ENCODE measurements at places on chromosomes 2 and 18.

- DNase-seq = no peak
Observed at GRCh38 chr18:3453540-3454364, 3.8 kb downstream of the TGIF1 start.

- DNase-seq = no peak
Observed at GRCh38 chr2:72144274-72144631, 3.4 kb downstream of the CYP26B1 start.

- no peak for DNase-seq
Observed at GRCh38 chr2:3780477-3781402, 77.4 kb downstream of the DCDC2C start.

DNA sequence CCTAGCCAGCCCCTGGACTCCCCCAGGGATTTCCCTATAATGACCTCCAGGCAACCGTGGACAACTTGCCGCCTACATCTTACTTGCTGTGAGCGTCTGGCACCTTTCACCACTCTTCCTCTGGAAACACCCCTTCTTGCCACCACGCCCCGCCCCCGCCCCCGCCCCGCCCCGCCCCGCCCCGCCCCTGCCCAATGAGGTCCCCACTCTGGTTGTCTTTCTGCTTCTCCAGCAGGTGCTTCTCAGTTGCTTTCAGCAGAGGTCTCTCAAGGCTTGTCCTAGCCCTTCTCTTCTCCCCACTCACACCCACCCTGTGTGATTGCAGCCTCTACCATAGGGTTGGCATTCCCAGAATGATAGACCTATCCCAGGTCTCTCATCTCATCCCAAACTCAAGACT, 214.5 kb downstream of the EN1 start:
- DNase-seq = no peak

GRCh38 chr2:176685908-176686307, 416.7 kb downstream of the MTX2 start:
- DNase-seq = no peak

DNA sequence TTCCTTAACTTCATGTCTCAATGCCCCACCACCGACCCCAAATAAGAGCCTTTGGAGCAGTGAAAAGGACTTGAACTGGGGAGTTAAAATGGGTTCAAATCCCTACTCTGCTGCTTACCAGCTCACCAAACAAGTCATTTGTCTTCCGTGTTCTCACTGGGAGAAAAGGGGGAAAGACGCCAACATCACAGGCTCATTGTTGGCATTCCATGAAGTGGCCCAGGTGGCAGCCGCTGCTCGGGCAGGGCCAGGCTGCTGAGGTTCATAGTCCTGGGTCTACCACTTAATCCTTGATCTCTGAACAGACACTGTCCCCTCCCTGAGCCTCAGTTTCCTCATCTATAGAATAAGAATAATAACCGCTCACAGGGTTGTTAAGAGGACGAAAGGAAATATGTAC, 103.0 kb downstream of the APOB start:
- no peak for DNase-seq

GRCh38 chr2:46062637-46063412, 234.4 kb upstream of the EPAS1 start:
- peak; percentile 51 for DNase-seq

- no peak for DNase-seq
Observed at GRCh38 chr2:7878786-7879482, 802.9 kb upstream of the ID2 start.

GRCh38 chr18:32438173-32438572, 32.5 kb downstream of the GAREM1 start:
- no peak for DNase-seq

DNA sequence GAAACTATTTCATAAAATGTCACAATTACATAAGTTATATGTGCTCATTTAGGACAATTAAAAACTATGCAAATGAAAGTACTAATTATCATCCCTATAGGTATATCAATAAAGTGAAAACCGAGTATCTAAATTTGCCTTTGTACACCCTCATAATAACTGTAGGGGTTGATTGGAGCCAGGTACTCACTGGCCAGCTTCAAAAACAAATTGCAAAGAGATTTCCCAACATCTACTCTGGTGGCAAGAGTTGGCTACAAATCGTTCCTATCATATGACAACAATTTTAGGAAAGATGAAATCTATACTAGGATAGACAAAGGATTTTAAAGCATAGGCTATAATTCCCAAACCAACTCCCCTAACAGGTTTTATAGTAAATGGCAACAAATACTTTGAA, 556.4 kb downstream of the LRRTM4 start:
- DNase-seq = no peak

- DNase-seq = no peak
Observed at GRCh38 chr2:85195956-85196355, 62.8 kb downstream of the TCF7L1 start.

DNA sequence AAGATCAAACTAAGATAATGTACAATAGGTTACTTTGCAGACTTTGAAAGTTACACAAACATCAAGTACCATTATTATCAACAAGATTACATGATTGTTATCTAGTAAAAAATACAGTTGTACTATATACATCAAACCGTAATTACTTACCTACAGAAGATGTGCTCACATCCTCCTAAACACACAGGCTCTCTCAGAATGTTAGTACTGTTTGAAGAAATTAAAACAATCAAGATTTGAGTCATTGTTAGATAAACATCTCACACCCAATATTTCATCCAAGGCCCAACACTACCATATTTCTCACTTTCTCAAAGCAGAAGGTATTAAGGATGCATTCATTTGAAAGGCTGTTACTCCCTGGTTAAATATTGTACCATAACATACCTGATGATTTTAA, 12.6 kb downstream of the BARD1 start:
- no peak for DNase-seq

DNA sequence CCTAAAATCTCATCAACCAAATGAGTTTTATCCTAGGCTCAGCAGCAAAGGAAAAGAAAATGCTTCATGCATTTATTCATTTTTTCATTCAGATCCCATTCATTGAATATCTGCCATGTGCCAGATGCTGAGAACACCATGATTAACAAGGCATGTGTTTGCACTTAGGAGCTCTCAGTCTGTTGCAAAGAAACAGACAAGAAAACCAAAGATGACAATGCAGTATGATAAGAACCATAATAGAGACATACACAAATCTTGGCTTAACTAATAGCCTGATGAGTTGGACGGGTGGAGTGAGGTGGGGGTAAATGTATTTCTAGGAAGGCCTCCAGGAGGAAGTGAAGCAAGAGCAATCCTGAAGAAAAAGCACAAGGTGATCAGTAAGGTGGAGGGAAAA, 177.8 kb upstream of the SCN7A start:
- DNase-seq = no peak

DNA sequence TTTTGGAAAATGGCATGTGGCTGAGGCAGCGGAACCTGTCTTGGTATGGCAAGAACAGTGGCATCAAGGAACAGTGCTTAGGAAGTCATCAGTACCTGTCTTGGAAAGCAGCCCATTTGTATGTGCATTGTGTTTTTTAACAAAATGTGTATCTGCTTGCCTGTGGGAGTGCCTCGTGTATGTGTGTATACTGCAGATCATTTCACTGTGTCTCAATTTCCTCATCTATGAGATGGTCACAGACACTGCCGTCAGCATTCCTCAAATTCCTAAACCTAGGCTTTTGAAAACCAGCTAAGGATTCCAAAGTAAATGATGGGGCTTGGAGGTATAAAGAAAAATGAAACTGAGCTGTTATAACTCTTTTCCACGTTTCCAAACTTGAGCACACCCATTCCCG, 441.3 kb downstream of the RND3 start:
- no peak for DNase-seq

DNA sequence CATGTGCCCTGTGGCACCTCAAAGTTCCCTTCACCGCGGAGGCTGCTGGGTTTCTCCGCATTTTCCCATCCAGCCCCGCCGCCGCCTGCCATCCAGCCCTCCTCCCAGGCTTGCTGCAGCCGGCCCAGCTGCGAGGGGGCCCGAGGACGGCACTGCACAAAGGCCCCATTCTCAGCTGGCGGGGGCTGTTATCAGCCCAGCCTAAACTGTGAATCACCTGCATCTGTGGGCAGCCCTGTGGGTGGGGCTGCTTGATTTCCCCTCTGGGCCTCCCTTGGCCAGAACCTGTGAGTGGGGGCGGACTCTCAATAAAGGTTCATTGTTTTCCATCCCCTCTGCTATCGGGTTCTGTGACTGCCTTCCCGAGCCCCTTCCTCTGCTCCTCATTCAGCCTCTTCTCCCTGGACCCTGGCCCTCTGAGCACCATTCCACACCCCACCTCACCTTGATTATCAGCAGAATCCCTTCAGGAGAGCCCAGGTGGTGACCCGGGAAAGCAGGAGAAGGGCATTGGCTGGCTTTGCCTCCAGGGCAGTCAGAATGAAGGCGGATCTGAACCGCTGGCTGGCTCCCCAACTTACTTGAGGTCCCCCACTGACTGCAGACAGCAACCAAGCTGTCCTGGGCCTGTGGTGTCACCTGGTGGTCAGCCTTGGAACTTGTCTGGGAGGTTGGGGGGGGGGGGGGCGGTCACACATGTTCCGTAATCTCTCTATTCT, 204.5 kb downstream of the ZFP36L2 start:
- no peak for DNase-seq

GRCh38 chr2:200336980-200337615, 30.6 kb downstream of the SPATS2L start:
- DNase-seq = no peak

DNA sequence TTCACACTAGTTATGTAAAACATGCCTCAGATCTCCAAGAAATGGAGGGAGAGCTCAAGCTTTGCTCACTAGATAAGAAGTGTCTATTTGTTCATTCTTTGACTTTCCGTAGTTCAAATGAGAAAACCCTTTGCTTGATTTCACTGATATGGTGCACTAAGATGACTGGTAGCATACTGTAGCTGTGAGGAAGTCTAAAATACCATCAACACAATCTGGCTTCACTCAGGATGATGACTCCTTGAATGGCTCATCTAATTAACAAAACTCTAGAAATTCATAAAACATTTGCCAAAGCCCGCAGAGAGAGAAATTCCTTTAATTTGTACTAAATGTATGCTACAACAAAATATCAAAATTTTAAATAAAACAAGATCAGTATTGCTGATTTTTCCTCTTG, 152.8 kb upstream of the STK17B start:
- no peak for DNase-seq

GRCh38 chr18:48398074-48398473, 11.1 kb downstream of the ZBTB7C start:
- DNase-seq = no peak

- no peak for DNase-seq
Observed at GRCh38 chr18:21004726-21005125, 106.9 kb downstream of the ROCK1 start.

- no peak for DNase-seq
Observed at GRCh38 chr2:237431837-237432236, 17.9 kb upstream of the COL6A3 start.

DNA sequence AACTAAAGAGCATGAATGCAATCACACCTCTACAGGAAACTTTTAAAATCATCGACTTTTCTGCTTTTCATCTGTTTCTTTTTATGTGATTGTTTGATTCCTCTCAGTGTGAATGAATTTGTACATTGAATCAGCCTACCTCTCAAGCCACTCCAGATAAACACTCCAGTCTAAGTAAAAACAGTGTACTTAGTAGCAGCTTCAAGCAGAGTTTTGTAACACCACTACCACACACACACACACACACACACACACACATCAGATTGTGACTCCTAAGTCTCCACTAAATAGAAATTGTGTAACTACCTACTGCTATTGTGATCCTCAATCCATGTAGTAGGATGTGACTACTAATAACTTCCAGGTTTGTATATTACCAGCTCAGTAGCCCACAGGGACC, 65.3 kb upstream of the EPB41L5 start:
- DNase-seq = no peak

DNA sequence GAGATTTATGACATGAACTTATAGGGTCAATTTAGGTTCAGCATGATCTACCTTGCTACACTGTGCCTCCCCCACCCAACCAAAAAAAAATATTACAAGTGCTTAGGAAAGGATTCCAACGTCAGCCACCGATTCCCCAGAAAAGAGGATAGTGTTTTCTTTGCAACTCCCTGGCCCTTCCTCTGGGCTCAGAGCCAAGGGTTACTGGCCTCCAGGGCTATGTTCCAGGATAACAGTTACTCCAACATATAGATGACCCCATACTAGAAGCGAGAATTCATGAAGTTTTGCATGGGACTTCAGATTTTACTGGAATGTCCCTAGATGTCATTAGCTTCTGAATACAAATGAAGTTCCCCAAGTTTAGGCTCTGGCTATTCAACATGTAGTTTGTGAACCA, 172.1 kb downstream of the UPP2 start:
- DNase-seq = no peak

GRCh38 chr18:54551590-54551989, 39.5 kb upstream of the DYNAP start:
- DNase-seq = no peak

DNA sequence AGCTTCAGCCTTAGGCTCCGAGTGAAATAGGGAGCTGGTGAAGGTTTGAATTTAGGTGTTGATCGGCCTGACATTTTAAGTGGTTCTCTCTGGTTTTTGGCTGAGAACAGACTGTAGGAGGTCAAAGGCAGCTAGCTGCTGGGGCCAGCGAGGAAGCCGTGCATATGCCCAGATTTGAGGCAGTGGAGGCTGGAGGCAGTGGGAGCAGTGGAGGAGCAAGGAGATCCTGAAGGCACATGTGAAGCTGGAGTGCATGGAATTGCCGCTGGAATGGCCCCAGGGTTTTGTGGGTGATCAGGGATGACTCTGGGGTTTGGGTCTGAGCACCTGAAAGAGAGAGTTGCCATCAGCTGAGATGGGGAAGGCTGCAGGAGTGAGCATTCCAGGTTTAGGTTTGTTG, 25.1 kb downstream of the STEAP3 start:
- no peak for DNase-seq

DNA sequence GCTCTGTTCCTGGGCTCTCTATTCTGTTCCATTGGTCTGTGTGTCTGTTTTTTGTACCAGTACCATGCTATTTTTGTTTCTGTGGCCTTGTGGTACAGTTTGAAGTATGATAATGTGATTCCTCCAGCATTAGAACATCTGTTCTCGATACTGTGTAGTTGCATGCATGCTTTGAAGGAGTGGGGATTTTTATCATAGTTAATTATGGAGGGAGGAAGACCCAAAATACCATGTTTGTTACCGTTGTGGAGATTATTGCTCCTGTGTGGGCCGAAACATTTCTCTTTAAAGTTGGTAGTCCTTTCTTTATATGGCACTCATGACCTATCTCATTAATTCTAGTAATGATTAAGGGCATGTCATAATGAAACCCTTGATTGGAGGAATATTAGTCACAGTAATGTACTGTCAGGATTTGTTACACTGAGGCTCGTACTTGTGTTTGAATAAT, 87.6 kb downstream of the TTC27 start:
- DNase-seq = no peak

- no peak for DNase-seq
Observed at GRCh38 chr2:104749856-104750460, 104.0 kb upstream of the POU3F3 start.

DNA sequence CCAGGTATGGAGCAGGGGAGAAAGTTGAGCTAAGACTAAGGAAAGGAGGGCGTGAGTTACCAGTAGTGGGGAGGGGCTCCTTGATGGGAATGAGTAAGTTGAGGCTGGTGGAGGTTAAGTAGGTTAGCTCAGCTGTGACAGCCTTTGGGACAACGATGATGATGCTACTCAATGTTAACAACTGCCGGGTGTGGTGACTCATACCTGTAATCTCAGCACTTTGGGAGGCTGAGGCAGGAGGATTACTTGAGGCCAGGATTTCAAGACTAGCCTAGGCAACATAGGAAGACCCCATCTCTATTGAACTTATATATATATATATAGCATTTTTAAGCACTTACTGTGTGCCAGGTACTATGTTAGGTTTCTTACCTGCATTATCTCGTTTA, 48.4 kb downstream of the HK2 start:
- DNase-seq = no peak
